ENCODE measurements at places on chromosomes 1 and 21. TPM values are rescaled to one million over a fixed set of nuclear protein-coding genes. Genes with fewer than 3 reads are reported as not detected.
A peak's percentile ranks its signal among the peaks of the same experiment; 100 is the strongest.

The HEYL gene
- total RNA-seq = 1.9 TPM

DNA sequence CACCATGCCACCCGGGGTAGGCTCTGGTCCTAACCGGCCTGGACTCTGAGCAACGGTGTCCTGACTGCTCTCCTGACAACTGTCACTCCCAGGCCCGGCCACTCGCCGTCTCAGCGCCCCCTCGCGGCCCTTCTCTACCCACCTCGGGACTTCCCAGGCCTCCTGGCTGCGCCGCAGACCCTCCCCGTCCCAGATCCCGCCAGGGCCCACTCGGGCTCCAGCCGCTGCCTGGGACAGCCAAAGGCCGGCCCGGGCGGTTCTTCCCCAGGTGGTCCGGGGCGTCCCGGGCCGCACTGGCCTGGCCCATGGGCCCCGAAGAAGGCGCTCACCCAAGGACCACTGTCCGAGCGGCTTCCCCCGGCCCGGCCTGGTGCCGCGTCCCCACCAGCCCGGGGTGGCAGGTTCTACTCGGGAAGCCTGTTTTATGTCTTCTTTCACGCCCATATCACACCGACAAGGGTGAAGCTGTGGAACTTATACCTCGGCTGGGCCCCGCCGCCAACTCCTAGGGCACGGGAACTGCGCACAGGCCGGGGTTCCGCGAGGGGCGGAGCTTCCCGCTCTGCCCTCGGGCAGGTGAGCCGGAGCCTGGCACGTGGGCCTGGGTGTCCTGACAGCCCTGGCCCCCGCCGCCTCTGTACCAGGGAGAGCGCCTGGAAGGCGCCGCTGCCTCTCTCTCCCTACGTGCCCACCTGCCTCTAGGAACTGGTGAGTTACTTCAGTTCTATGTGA lies 138.3 kb downstream of the TTLL7 start:
- peak; percentile 87 for DNase-seq

DNA sequence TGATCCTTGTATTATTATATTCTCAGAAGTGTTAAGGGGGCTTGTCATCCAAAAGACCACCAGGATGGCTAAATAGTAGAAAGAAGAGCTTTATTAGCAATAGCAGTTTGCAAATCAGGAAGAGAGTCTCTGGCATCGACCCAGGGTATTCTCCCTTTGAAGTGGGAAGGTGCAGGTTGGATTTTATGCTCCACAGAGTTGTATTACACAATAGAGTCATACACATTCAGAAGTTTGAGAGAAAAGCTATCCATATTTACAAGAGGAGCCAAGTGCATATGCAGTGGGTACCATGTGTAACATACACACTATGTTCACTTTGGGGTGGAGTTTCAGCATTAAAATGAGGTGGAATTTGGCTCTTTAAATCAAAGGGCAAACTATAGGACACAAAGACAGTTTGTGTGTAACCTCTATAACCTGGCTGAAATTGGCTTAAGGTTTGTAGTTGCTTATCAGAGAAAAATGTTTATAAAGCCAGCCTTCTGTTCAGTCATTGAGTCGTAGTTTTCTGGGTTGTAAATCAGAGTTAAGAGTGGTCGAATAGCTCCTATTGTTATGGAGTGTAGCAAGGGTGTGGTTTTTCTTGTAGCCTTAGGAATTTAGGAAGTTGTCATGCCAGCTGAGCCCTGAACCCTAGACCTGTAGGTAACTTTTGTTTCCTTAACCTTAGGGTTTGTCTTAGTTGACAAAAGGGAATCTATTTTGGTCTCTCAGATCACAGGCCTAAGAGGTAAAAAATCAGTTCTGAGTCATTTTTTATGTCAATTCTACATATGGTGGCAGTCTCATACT lies 125.3 kb downstream of the DNM3 start:
- DNase-seq = peak; percentile 31

The TCHH gene
- not detected for total RNA-seq

The NBPF10 gene
- 0.50 TPM for total RNA-seq

The DNAJC28 gene
- total RNA-seq = 3.7 TPM

DNA sequence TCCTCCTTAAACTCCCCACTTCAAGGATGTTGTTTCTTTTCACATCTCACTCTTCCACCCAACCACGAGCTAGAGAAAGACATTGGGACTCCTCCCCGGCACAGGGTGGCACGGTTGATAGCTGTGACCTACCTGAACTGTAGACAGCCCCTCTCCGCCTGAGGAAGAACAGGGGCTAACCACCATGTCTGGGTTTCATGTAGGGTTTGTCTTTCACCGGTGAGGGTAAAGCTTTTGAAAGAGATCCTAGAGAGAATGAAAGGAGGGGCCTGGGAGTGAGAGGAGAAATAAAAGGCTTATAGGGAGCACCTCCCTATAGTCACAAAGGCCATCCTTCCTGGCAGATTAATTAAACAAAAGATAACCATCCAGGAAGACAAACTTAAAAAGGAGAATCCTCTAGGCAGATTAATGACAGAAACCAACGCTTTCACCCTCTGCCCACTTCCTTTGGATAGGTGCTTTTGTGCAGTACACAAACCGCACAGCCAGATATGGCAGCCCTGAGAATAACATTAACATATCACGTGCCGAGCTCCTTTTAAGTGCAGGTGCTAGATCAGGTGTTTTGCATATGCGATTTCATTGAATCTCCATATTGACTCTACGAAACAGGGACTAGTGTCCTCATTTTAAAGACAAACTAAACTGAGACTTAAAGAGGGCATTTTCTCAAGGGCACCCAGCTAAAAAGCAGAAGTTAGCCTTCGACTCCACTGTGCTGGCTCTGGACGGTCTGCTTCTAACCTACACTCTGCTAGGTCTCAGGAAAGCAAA lies 178.1 kb upstream of the RUNX1 start:
- DNase-seq = no peak

DNA sequence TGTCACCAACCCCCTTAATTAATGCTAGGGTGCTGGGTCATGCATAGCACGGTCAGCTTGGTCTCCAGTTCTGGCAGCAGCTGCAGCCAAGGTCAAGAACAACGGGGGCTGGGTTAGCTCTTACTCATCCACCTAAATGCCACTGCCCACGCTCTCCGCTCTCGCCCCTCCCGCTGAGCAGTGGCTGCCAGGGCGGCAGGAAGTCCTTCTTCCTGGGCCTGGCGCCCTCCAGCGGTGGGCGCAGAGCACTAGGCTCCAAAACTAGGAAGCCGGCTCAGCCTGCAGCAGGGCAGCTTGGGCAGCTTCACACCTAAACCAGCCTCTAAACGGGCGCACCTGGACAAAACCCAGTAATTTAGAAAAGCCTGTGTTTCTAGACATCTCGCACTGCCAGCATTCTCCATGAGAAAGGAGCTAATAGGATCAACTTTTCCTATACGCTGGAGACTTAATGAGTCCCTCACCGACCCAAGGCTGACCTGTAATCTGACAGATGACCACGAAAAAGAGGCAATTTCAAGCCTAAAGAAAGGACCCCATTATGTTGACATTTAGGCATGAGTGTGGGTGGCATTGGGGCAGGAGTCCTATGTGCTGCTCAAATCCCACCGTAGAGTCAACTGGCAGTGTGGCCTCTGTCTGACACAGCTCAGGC lies 78.4 kb upstream of the LRRN2 start:
- peak; percentile 91 for DNase-seq

The WDR64 gene
- total RNA-seq = not detected

GRCh38 chr1:50271968-50272578 lies 151.2 kb downstream of the DMRTA2 start:
- DNase-seq = peak; percentile 52

- no peak for DNase-seq
Measured at GRCh38 chr1:236422517-236422876, 28.4 kb downstream of the EDARADD start.

The UTS2 gene
- total RNA-seq = not detected

GRCh38 chr21:42148097-42148496 lies 70.8 kb upstream of the ABCG1 start:
- DNase-seq = no peak

GRCh38 chr1:179029321-179029759 lies 3.6 kb downstream of the FAM20B start:
- DNase-seq = no peak

The NPHS2 gene
- total RNA-seq = not detected

DNA sequence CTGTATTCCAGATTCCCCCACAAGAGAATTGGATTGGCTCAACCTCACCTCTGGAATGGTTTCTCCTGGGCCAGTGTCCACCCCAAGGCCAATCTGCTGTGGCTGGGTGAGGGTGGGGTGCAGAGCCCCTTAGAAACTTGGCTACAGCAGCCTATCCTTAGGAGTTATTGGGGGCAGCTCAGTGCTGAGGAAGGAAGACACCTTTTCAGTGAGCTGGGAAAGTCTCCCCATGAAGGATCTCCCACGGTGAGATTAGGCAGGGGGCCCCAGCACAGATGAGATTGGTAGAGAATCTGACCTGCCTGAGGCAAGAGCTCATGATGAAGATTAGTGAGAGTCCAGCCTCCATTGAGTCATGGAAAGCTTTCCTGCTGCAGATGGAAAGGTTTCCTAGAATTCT lies 78.4 kb downstream of the CCDC185 start:
- DNase-seq = no peak

DNA sequence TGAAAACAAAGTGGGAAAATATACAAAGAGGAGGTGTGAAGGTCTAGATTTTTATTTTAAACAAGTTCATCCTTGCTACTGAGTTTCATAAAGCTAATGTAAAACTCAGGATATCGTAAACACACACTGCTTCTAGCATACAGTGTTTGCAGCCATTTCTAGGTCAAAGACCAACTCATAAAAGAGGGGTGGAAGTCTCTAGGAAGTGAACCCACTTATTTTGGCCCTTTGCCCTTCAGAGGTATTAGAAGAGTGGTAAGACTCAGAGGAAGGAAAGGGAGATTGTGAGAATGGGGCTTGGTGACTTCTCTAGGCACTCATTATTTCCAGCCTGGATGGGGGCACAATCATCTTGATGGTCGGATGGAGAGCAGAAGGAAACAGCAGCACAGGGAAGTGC lies 91.2 kb downstream of the TNFSF18 start:
- DNase-seq = no peak

The HAO2 gene
- 0.61 TPM for total RNA-seq

DNA sequence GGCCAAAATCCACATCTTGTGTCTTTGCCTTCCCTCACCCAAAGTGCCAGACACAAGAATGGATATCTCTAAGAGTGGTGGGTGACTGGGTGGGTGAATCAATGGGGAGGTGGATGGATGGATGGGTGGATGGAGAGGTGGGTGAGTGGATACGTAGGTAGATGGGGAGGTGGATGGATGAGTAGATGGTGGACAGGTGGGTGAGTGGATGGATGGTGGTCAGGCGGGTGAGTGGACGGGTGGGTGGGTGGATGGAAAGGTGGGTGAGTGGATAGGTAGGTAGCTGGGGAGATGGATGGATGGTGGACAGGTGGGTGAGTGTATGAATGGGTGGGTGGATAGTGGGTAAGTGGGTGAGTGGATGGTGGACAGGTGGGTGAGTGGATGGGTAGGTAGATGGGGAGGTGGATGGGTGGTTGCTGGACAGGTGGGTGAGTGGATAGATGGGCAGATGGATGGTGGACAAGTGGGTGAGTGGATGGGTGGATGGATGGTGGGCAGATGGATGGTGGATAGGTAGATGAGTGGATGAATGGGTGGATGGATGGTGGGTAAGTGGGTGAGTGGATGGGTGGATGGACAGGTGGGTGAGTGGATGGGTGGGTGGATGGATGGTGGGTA lies 34.2 kb downstream of the SLC19A1 start:
- DNase-seq = no peak

GRCh38 chr1:46508757-46509156 lies 19.1 kb downstream of the DMBX1 start:
- DNase-seq = no peak

- no peak for DNase-seq
Measured at GRCh38 chr1:75967719-75968118, 35.5 kb upstream of the ASB17 start.

- DNase-seq = no peak
Measured at GRCh38 chr1:170303034-170303433, 157.3 kb downstream of the NTMT2 start.

DNA sequence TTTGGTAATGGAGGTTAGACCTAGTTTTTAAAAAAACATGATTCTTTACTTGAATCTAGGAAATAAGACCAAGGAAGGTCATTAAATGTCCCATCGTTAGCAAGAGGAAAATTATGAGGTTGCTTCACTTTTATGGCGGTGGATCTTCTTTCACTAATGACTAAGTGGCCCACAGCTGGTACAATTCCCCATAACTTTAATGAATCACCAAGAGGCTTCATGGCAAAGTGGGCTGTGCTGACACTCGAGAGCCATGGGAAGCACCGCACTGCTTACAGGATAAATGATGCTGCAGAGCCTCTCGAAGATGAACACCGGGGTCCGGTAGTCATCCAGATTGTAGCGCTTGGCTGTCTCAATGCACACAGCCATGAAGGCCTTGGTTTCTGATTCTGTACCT lies 108.8 kb downstream of the UBR4 start:
- DNase-seq = no peak

GRCh38 chr1:61825393-61825792 lies 83.1 kb downstream of the PATJ start:
- no peak for DNase-seq

The GJA9 gene
- not detected for total RNA-seq

DNA sequence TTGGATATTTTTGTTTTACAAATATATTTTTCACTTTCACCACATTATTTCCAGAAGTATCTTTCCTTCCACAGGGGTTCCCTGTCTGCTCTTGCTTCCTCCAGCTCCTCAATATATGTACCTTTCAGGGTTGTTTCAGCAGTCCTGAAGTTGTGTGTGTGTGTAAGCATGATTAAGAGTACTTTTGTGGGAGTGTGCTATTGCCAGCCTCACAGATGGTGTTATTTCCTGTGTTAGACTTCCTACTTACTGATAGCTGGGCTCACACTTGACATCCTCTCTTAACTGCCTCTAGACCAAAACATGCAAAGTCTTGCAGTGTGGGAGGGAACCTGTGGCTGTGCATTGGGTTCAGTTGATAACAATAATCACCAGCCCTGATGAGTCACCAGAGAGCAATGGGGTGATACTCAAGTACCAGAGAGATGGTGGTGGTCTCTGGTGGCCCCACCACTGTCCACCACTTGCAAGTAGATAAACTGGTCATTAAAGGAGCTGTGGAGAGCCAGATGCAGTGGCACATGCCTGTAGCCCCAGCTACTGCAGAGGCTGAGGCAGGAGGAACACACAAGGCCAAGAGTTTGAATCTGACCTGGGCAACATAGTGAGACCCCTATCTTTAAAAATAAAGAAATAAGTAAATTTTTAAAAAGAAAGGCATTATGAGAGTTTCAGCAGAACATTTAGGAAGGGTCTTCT lies 126.7 kb downstream of the NR5A2 start:
- DNase-seq = no peak

The HSD11B1 gene
- total RNA-seq = not detected

GRCh38 chr1:94828251-94828650 lies 8.1 kb downstream of the SLC44A3 start:
- no peak for DNase-seq

DNA sequence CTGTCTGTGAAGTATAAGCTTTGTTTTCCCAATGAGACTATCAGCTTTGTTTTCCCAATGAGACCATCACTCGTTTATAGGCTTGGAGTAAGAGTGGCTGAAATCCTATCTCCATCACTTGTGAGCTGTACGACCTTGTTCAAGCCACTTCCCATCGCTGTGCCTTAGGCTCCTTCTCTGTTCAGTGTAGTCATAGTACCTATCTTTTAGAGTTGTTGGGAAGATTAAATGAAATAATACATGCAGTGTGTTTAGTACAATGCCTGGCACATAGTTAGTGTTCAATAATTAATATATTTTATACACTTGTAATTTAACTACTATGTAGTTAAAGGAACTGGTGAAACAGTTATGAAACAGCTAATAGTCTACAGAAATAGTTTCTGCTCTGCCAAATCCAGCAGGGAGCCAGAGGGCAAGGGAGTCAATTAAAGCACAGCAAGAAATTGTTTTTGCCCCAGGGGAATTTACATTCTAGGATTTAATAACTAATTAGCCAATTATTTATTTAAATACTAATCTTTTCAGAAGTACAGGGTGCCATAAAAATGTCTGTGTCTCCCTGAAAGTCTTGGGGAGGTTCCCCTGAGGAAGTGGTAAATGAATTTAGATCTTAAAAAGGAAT lies 139.3 kb upstream of the HMCN1 start:
- DNase-seq = no peak

Measured in H9 (cell line).